ENCODE measurements at places on chromosomes 16 and 17.

GRCh38 chr17:78225088-78225865 lies 6.2 kb upstream of the TMEM235 start:
- no peak for DNase-seq

GRCh38 chr17:77555741-77556291 lies 402.7 kb upstream of the TNRC6C start:
- peak; percentile 55 for DNase-seq

- DNase-seq = no peak
These were observed 915 bp downstream of the AHSP start for GRCh38 chr16:31528523-31529107.

DNA sequence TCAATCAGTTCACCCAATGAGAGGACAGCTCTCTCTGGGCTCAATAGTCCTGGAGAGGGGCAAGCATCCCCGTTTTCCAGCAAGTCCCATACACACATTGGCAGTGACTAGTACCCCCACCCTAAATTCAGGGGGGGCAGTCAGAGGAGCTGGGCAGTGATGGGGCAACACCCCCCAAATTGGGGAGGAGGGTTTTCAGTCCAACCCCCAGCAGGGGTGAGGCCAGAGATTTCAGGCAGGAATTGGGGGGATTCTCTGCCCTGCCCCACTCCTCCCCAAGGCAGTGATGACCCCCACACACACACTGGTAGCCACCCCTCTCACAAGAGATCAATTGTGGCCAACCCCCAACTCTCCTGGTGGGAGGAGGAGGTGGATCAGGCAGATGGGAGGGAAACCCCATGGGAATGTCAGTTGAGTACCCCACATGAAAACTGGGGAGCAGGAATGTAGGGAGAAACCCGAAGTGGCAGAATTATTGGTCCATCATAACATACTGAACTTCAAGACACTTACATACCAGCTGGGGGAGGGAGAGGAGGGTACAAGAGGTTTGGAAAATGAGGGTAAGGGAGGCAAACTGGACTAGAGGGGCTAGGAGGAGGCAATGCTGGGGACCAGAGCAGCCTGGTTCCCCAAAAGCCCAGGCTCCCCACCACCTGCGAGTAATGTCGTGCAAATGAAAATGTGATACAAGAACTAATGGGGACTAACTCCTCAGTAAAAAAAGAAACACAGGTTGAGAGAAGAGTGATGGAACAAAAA lies 3.1 kb downstream of the VAMP2 start:
- no peak for DNase-seq

- DNase-seq = no peak
These were observed 26.4 kb downstream of the DUS2 start for GRCh38 chr16:68049449-68049848.

GRCh38 chr17:49521088-49521450 lies 26.0 kb downstream of the NGFR start:
- no peak for DNase-seq

DNA sequence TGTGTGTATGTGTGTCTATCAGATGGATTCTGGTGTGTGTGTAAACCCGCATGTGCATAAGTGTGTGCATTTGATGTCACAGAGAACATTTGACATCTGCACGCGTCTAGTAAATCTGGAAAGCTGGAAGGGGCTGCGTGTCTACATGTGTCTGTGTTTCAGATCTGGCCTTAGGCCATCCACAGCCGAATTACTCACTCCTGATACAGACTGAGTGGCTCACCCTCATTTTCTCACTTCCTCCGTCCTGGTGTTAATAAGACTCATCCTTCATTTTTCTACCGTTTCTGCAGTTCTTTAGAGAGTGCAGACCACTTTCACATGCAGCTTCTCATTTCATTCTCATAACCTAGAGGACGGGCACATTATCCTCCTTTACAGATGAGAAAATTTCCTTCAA lies 491.6 kb downstream of the CDH13 start:
- DNase-seq = no peak

- no peak for DNase-seq
These were observed 115.0 kb downstream of the RPTOR start for GRCh38 chr17:80659651-80660050.

DNA sequence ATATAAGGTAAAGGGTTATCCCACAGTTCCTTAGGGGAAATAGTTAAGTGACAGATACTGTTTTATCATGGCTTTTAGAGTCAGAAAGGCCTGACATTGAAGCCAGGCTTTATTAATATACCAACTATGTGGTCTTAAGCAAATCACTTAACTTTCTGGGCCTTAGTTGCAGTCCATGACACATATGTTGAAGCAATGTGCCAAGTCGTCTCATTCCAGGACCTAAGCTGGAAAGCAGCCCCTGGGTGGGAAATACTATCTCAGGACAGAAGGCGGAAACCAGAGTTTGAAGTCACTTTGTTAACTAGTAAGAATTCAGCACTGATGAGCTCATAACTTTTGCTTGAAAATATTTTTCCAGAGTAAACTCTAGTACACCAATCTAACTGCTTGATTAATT lies 80.0 kb downstream of the USP32 start:
- no peak for DNase-seq

GRCh38 chr17:41466988-41467387 lies at the start of gene KRT32:
Gene KRT32 (minus strand): TSS chr17:41467386. CDS start chr17:41467325, 61 bp downstream.
- no peak for DNase-seq

- no peak for DNase-seq
These were observed 2.1 kb downstream of the CBFA2T3 start for GRCh38 chr16:88974916-88975215.

DNA sequence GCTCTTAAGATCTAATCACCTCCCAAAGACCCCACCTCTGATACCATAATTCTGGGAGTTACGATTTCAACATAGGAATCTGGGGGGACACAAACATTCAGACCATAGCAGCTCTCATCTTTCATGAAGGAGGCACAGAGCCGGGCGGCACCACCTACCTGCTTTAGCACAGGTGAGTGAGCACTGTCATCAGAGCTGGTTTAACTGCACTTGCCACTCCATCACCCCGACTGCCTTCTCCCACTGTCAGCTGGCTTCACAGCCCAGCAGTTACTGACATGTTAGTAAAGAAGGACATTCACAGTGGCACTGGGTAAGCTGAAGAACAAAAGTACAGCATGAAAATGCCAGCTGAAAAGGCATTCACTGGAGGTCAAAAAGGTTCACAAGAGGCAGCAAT lies 22.5 kb downstream of the GABARAPL2 start:
- DNase-seq = no peak

DNA sequence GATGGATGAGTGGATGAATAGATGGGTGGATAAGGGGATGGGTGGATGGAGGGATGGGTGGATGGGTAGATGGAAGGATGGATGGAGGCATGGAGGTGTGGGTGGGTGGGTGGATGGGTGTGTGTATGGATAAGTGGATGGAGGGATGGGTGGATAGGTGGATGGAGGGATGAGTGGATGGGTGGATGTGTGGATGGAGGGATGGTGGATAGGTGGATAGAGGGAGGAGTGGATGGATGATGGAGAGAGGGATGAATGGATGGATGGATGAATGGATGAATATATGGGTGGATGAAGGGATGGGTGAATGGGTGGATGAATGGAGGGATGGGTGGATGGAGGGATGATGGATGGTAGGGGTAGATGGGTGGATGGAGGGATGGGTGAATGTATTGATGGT lies 27.5 kb upstream of the NPTX1 start:
- DNase-seq = no peak

- peak; percentile 73 for DNase-seq
These were observed 7.5 kb downstream of the SRSF1 start for GRCh38 chr17:57999496-58000017.

DNA sequence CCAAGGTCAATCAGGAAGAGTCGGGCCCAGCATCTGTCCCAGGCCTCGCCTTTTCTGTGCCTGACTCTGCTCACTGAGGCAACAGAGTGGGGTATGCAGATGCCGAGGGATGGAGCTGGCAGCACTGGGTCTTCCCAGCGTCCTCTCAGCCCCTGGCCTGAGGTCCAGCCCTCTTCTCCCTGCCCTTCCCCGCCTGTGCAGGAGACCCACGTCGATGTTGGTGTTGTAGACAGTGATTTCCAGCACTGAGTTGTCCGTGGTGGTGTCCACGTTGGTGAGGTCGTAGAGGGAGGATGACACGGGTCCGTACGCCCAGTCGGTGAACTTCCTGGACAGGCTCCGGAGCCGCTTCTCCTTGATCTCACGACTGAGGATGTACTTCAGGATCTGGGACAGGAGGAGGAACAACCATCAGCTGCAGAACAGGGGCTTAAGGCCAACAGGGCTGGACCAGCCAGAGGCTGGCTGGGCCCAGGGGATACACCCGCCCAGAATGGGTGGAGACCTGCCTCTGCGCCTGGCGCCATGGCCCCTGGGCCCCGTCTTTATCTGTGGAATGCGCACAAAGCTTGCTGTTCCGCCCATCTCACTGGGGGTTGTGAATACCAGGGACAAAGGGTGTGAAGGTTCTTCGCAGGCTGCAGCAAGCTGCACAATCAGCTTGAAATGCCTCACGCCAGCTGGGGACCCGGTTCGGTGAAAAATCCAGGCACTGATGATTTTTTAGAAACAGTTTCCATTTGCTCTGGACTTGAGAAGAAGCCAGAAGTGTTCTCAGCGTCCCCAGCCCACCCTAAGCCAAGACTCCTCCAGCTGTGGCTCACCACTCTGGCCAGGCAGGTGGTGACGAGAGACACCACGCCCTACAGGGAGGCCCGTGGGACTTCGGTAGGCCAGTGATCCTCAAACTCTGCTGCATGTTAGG lies 27.5 kb downstream of the TRPV3 start:
- DNase-seq = no peak

DNA sequence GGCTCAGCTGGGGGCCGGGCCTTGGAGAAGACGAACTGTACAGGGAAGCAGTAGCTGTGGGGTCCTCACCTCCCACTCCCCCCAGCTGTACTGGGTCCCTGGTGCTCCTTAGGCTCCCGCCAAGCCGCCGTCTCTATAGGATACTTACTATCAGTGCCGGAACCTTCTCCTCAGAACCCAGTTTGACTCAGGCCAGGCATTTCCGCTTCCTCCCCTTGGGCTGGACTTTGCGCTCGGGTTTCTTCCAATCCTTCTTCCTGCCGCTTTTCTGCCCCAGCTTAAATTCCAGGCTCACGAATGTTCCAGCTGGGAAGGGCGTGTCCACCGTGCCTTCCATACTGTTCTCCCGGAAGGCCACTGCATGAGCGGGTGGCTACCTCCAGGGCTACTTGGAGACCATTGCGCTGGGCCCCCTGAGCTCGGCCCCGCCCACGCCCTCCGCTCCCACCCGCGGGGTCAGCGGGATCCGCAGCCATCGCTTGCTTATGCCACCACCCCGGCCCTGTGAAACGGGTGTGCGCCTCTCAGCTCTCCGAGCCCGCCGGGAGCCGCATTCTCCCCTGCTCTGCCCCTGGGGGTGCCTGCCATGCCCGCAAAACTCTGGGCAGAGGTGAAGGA lies 1795.9 kb downstream of the TP53TG3F start:
- no peak for DNase-seq

GRCh38 chr16:6863135-6863534 lies 469.5 kb upstream of the RBFOX1 start:
- DNase-seq = no peak

DNA sequence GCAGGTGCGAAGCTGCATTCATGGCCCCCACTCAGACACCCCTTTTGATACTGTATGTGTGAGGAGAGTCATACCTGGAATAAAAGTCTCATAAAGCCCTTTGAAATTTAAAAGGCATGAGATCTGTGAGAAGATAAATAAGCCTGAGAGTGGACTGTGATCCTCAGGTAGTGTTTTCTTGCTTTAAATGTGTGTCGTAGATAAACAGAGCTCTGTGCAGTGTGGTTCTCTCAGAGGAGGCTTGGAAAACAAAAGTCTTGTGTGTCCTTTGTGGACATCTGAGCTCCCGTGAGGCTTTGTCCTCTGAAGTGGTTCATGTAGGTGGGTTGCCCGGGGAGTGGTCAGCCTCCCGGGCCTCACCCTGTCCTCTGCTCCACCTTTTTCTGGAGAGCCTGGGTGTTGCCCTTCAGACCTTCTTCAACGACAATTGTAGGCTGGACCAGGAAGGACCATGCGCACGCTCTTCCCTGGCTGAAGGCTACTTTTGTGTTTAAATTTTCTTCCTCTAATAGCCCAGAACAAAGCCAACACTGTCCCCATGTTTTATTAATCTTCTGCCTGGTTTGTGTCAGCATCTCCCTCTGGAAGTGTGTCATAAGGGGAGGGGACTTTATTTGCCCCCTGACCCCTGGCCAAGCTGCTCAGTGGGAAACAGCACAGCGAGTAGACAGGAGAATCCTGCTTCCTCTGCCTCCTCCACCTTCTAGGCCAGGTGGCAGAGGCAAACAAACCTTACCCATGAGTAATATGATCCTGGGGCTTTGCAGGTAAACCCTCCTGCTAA lies 151.2 kb downstream of the MSI2 start:
- no peak for DNase-seq

DNA sequence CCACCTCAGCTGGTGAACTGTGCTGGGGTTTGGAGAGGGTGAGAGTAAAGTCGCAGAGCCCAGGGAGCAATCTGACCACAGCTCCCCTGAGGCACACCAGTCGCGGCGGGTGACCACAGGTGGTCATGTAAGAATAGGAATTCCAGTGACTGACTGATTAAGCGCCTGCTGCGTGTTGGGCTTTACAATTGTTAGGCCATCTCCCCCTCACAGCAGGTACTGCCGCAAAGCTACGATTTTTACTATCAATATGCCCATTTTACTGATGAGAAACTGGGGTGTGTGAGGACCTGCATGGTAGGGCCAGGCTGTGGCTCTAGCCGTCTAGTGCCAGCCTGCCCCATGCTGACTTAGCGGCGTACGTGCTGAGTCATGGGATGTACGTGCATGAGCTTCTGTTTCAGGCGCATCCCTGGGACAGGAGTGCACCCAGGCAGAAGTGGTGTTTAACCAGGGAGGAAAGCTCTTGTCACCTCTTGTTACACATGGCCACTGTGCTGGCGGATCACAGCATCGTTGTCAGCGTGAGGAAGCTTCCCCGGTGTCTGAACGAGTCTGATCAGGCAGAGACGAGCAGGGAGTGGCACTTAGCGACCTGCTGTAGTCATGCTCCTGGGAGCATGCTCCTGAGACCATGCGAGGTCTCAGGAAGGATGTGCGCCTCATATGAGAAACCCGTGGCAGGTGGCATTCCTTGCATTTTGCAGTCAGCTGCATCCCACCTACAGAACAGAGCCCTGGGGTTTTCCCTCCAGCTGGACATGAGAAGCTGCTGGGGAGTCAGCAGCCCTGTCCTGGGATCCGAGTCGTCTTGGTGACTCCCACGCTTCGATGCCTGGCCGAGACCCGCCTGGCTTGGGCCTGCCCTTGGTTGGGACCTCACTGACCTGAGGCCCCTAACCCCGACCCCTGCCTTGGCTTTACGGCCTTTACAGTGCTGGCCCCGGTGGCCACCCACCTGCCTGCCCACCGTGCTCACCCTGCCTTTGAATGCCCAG lies 163.7 kb upstream of the CHMP6 start:
- DNase-seq = peak; percentile 62

Measured in MCF 10A (cell line).